T-helper 17 cell (primary cell): ENCODE measurements at places on chromosomes 6 and 20. TPM values are rescaled to one million over a fixed set of nuclear protein-coding genes. Genes with fewer than 3 reads are reported as not detected.

GRCh38 chr20:15288106-15288505, 950.7 kb upstream of the FLRT3 start:
- no peaks in the 10 kb centered on the region for H3K4me1 ChIP-seq
- H3K4me3 ChIP-seq, result no peak overlapping the region
- H3K27ac ChIP-seq, result no peak overlapping the region
- no peaks in the 10 kb centered on the region for H3K27me3 ChIP-seq

GRCh38 chr6:169026175-169026574, 227.5 kb downstream of the THBS2 start:
- no peaks in the 10 kb centered on the region for H3K4me1 ChIP-seq
- no peak overlapping the region for H3K27ac ChIP-seq
- no peaks in the 10 kb centered on the region for H3K36me3 ChIP-seq
- no peak for DNase-seq

- H3K4me3 ChIP-seq, result no peak overlapping the region
- peaks cover 34% of the 10 kb centered on the region for H3K27me3 ChIP-seq
- no peaks in the 10 kb centered on the region for H3K36me3 ChIP-seq
- no peak for DNase-seq
- H3K4me1 ChIP-seq, result no peaks in the 10 kb centered on the region
- no peak overlapping the region for H3K27ac ChIP-seq
Measured at GRCh38 chr6:106731144-106731842, 101.9 kb downstream of the QRSL1 start.

- H3K4me3 ChIP-seq, result no peak overlapping the region
- H3K27ac ChIP-seq, result no peak overlapping the region
- peaks cover 3% of the 10 kb centered on the region for H3K36me3 ChIP-seq
- no peak for DNase-seq
Measured at GRCh38 chr6:132490478-132491204, 22.3 kb downstream of the STX7 start.

Gene PKIG
- total RNA-seq, result 4.5 TPM

DNA sequence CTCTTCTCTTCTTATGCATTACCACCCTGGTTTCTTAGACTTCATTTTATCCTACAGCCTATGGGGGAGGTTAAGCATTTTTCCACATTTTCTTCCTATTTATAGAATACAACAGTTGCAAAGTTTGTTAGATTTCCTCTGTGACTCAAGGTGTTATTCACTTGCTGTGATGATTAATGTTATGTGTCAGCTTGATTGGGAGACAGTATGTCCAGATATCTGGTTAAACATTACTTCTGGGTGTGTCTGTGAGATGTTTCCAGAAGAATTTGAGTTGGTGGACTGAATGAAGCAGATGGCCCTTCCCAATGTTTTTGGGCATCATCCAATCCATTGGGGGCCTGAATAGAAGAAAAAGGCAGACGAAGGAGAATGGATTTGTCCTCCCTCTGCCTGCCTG, 131.3 kb downstream of the C6orf118 start:
- DNase-seq, result no peak
- no peak overlapping the region for H3K27ac ChIP-seq
- H3K4me3 ChIP-seq, result no peak overlapping the region
- no peaks in the 10 kb centered on the region for H3K4me1 ChIP-seq
- H3K27me3 ChIP-seq, result no peaks in the 10 kb centered on the region
- H3K36me3 ChIP-seq, result no peaks in the 10 kb centered on the region

DNA sequence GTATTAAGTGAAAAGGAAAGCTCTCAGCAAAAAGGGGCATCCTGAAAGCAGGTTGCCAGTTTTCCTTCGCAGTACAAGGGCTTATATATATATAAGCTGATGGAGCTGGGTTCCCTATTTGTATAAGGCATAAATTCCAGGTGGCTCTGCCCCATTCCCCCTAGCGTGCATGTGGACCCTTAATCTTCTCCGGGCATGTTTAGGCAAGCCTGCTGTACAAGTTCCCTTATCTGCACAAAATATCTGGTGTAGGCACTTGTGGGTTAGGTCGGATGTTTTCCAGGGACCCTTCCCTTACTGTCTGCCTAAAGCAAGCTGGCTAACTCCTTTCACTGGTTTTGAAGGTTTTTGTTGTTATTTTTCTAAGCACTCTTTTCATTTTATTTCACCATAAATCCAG, 140.7 kb downstream of the FUT9 start:
- H3K4me3 ChIP-seq, result peak overlapping the region; percentile 52
- H3K36me3 ChIP-seq, result no peaks in the 10 kb centered on the region
- DNase-seq, result no peak
- no peak overlapping the region for H3K27ac ChIP-seq

DNA sequence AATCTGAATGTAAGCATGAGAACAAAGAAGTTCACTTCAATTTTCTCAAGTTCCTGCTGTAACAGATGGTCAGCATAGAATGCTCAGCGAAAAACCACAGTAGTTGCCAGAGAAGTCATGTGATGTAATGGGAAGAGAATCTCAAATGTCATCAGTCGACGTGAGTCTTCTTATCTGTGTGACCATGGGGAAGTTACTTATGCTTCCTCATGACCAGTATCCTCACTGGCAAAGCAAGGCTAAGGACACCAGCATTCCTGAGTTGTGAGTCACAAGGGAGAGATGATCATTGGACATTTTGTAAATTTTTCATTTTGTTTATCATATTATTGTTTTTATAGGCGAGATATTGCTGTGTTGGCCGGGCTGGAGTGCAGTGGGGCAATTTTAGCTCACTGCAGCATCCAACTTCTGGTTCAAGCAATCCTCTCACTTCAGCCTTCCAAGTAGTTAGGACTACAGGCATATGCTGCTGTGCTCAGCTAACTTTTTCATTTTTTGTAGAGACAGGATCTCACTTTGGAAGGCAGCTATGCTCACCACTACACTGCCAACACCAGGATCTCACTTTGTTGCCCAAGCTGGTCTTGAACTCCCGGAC, 21.9 kb downstream of the SGK1 start:
- no peak overlapping the region for H3K27ac ChIP-seq
- DNase-seq, result no peak
- no peaks in the 10 kb centered on the region for H3K27me3 ChIP-seq
- peaks cover 5% of the 10 kb centered on the region for H3K4me1 ChIP-seq
